ENCODE measurements at places on chromosomes 11 and 22.
A peak's percentile ranks its signal among the peaks of the same experiment; 100 is the strongest.

- no peak for DNase-seq
Observed at GRCh38 chr11:63517156-63517555, 11.3 kb downstream of the LGALS12 start.

DNA sequence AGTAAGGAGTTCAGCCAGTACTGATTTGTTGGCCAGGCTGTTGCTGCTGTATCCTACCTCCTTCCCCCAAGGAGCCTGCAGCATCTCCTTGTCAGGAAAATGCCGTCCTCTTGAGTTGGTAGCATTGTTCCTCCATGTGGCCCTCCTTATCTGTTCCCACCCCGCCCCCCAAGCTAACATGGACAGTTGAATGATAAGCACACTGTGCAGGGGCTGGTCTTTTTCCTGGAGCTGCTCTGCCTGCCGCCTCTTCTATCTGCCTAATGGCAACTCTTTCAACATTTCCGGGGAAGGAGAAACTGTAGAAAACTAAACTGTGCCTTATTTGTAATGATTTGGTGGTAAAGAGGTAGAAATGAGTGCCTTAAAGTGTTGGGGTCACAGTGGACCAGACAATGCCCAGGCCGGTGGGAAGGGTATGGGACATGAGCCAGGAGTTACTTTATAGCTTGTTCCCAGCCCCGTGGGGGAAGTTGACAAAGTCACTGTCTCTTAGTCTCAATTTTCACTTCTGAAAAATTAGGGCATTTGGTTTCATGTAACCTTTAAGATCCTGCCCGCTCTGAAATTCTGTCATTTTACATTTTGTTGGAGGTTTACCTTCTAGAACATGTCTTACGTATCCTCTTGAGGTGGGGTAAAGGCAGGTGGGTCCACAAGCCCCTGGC, 4.5 kb downstream of the FAM118A start:
- no peak for DNase-seq

DNA sequence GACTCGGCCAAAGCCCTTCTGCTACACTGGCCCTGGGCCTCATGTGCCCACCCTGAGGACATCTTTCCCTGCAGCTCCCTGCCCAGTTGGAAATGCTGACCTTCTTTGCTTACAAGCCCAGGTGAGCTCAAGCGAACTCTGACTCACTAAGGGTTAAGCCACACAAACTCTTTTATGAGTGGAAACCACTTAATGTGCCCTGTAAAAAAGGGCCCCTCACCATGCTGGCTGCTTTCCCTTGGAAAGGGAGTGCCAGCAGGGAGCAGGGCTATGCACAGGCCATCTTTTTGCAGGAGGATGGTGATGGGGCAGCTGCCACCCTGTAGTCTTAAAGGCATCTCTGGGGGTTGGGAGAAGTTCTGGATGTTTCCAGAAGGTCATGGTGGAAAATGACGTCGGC, 18.7 kb downstream of the EHF start:
- no peak for DNase-seq

DNA sequence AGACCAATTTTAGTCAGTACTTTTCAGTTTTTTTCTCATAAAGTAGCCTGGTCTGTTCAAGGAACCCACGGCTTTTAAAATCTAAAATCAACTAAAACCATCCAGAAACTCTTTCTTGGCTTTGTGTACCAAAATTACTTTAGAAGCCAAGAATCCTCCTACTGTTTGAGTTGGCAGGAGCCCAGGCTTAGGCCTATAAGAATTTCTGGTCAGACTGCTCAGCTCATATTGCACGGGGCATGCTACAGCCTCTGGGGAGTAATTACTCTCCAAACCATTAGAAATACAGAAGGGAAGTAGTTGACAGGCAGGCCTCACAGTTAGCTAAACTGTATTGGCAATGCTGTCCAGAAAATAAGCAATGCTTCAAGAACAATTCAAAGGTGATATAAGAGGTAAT, 1862.9 kb upstream of the RAG2 start:
- DNase-seq = no peak

GRCh38 chr11:87662287-87662686, 513.0 kb downstream of the RAB38 start:
- DNase-seq = no peak

- no peak for DNase-seq
Observed at GRCh38 chr11:82671451-82671850, 62.2 kb downstream of the FAM181B start.

DNA sequence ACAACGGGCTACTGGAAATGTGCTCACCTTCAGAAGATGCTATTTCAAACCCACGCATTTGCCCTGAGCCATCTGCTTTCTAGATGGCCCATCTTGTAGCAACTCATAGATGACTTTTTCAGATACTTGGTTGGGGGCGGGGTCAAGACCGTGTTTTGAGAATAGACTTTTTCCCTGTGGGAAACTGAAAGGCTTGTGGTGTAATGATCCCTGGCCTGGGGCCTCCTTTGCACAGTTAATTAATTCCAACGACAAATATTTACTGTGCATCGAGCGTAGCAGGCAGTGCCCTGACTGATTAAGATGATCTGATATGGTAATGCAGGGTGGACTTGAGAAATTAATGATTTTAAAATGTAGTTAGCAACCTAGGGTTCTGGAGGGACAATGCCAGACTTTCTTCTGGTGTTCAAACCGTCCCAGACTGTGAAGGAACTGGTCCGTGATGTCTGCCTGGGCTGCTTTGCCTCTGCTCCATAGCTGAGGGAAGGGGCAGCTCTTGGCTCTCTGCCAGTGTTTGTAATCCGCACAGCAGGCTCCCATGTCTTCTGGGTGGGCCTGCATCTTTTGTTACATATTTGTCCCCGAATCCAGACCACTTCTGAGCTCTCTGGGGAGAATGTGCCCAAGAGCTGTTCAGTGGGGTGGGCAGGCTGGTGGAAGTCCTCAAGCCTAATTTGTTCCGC, 84.8 kb downstream of the ADAMTS15 start:
- DNase-seq = no peak

- DNase-seq = no peak
Observed at GRCh38 chr11:94010136-94010535, 11.0 kb upstream of the HEPHL1 start.

- no peak for DNase-seq
Observed at GRCh38 chr11:28615542-28615941, 507.4 kb downstream of the METTL15 start.

DNA sequence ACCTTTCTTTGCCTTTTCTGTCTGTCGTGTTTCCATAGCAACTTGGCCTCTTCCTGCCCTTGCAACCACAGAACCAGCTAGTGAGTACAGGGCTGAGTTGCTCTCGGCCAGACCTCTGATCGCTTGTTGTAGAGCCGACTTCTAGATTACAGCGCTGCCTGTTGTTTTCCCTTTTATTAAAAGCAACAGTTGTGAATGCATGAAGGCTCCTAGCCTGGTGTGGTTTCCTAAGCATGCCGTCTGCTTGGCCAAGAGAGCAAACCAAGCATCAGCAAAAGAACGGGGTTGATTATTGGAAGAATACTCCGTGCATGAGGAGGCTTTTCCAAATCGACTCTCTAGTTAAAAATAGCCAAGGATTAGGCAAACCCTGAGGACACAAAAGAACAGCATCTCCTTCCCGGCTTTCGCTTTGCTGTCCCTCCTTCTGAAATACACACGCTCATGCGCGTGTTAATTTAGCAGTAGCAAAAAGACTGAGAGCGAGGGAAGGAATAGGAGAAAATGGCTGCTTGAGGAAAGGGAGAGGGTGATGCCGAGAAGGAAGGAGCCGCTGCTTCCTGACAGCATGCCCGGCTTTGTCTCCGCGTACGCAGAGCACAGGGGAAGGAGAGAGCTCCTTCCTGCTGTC, 71.5 kb upstream of the TTC12 start:
- DNase-seq = no peak

- DNase-seq = no peak
Observed at GRCh38 chr11:4495487-4495886, 13.0 kb downstream of the OR52K1 start.

GRCh38 chr11:124669193-124669592, 4.3 kb downstream of the SIAE start:
- DNase-seq = no peak

DNA sequence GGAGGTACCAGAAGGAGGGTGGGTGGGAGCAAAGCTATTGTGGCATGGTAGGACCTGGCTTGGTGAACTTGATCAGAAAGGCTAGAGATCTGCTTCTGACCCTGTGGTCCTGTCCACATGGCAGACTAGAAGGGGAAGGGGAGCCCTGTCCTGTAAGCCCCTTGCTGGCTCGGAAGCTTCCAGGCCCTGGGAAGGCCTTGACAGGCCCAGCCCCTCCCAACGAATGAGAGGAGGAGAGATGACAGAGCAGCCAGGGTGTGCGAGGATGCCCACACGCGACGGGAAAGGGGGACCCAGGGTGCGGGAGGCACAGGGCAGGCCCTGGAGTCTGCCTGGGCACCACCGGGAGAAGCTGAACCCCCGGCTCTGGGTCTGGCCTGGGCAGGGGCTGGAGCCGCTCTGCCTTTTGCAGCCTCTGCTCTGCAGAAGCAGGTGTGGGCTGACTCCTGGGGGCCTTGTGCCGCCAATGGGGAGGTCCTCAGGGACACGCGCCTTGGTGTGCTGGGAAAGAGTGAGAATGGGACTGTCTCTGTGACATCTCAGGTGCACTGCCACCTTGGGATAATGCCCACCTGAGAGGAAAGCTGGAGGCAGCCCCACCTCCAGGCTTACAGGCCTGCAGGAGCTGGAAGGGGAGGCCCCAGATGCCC, 1447.5 kb downstream of the BRD1 start:
- no peak for DNase-seq

DNA sequence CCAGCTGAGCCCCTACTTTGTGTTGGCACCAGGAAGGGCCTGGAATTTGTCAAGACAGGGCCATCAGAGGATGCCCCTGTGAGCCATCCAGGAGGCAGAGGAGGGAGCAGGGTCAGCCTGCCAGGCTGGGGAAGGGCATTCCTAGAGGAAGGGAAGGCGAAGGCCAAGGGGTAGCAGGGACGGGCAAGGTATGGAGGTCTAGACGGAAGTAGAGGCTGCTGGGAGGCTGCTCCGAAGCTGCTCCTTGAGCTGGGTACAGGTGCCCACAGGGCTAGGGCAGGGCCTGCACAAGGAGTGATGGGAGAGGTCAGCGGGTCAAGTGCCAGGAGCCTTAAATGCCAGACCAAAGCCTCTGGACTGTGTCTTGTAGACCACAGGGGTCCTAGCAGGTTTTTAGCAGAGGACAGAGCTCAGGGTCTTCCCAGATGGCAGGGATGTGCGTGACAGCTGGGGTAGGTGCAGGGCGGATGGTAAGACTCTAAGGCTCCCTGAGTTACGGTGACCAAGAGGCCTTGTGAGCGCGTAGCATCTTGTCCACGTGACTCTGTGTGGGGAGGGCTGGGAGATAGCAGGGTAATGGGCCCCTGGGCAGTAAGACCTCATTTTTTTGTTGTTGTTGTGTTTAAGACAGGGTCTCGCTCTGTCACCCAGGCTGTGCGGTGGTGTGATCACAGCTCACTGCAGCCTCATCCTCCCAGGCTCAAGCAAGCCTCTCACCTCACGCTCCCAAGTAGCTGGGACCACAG, 31.7 kb upstream of the CSNK1E start:
- DNase-seq = no peak

- DNase-seq = no peak
Observed at GRCh38 chr22:45915841-45916240, 61.1 kb downstream of the WNT7B start.

DNA sequence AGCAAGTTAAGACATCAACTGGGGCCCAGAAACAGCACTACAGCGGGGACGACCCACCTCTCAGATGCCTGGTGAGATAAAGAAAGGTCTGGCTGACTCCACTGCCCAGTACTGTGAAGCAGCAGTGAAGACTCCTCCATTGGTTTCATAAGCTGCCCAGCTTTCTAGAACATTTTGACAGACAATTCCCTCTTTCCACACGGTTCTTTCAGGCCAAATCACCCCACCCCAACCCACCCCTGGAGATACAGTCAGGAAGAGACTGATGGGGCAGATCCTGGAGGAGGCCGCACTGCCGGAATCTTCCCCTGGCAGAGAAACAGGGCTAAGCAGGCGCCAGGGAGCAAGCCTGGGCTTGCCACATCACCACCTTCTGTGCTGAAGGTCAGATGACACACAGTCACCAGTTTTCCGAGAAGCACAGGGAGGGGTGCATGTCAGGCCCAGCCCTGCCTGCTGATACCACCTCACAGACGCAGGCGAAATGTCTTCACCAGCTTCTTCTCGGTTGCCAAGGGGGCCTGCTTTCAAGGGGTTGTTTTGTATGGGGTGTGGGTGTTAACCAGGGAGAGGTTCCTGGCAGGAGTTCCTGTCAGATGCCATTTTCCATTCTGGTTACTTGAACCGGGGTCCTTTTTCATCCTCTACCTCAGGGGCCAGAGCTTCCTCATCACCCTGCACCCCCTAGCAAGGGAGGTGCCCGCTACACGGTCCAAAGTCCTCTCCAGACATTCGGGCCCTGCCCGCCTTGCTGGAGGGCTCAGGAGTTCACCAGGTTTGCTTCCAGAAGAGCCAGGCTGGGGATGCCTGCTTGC, 1.4 kb upstream of the NEAT1 start:
- peak; percentile 87 for DNase-seq

GRCh38 chr22:44440224-44441160, 57.5 kb downstream of the RTL6 start:
- DNase-seq = no peak

GRCh38 chr22:28570696-28571373, 108.8 kb downstream of the TTC28 start:
- DNase-seq = no peak

- DNase-seq = no peak
Observed at GRCh38 chr22:41582694-41583093, 6.9 kb downstream of the PMM1 start.

- DNase-seq = no peak
Observed at GRCh38 chr11:27640954-27641353, 59.3 kb downstream of the BDNF start.

Measured in stimulated activated CD4-positive, alpha-beta T cell treated with anti-CD3 and anti-CD28 coated beads, TNF-alpha, amount 100 ng/mL, for 24 hours (primary cell).